ENCODE measurements at places on chromosomes 1 and 21. TPM values are rescaled to one million over a fixed set of nuclear protein-coding genes. Genes with fewer than 3 reads are reported as not detected.

GRCh38 chr21:25572861-25573310 lies 34.4 kb downstream of the MRPL39 start:
- no peak for DNase-seq

TTC34 gene
- total RNA-seq = 0.43 TPM

GRCh38 chr21:38460171-38460742 lies 38.0 kb downstream of the ERG start:
- no peak for DNase-seq

DNA sequence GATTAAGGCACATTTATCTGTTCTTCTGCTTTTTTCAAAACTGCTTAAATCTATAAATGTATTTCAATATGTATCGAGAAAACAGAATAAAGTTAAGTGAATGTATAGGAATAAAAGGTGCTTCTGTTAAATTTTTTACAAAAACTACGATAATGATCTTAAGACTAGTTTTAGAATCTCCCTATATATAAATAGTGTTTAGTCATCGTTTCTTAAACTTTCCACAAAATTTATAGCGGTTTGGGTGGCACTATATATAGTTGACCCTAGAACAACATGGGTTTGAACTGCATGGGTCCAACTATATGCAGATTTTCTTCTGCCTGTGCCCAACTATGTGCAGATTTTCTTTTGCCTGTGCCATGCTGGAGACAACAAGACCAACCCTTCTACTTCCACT lies 125.7 kb downstream of the CRB1 start:
- DNase-seq = no peak

DNA sequence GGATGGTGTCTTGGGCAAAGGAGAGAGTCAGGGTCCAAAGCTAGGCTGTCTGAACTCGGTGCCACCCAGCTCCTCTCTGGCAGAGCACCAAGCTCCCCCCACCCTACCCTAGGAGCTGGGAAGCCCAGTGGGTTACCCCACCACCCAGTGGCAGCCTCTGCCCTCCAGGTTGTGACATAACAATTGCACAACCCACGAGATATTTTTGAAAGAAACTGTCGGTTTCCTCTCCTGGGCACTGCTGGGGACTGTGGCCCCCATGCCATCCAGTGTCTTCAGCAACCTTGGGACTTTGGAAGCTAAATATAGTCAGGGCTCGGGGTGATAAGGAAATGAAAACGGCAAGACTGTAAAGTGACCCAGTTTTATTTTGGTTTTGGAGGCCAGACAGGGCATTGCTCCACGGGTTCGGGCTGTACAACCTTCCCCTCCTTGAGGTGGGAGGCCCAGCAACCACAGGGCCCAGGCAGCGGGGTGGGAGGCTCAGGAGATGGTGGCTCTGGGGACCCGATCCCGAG lies 1.4 kb downstream of the CITED4 start:
- no peak for DNase-seq
